Kasumi-1 (cell line): ENCODE measurements at places on chromosomes 6 and 20.

- DNase-seq, result no peak
These were observed 2.1 kb downstream of the COL12A1 start for GRCh38 chr6:75203721-75204120.

DNA sequence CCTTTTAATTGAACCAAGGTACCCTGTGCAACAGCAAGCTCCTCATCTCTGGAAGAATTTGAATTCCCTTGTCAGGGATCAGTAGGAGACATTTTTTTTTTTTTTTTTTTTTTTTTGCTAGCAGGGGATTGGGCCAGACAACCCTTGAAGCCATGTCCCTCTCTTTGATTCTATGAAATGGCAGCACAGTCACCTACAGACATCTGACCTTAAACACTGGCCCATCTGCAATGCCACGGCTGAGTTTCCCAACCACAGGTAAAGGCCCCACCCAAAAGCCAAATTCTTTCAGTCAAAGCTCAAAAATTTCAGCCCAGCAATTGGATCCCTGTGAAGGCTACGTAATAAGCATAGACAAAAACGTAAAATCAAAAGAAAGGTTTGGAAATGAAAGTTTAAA is 94.2 kb downstream of the FYN start:
- no peak for DNase-seq

DNA sequence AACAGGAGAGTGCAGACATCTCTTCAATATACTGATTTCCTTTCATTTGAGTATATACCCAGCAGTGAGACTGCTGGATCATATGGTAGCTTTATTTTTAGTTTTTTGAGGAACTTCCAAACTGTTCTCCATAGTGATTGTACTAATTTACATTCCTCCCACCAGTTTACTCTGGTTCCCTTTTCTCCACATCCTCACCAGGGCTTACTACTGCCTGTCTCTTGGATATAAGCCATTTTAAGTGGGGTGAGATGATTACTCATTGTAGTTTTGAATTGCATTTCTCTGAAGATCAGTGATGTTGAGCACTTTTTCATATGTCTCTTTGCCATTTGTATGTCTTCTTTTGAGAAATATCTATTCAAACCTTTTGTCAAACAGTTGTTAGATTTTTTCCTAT is 64.9 kb upstream of the HMGCLL1 start:
- DNase-seq, result peak; percentile 71

DNA sequence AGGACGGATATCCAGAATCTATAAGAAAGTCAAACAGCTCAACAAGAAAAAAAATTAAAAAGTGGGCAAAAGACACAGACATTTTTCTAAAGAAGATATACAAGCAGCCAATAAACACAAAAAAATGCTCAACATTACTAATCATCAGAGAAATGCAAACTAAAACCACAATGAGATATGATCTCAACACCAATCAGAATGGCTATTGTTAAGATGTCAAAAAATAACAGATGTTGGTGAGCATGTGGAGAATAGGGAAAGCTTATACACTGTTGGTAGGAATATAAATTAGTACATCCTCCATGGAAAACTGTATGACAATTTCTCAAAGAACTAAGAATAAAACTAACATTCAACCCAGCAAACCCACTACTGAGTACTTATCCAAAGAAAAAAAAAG is 23.3 kb upstream of the OSTM1 start:
- no peak for DNase-seq

DNA sequence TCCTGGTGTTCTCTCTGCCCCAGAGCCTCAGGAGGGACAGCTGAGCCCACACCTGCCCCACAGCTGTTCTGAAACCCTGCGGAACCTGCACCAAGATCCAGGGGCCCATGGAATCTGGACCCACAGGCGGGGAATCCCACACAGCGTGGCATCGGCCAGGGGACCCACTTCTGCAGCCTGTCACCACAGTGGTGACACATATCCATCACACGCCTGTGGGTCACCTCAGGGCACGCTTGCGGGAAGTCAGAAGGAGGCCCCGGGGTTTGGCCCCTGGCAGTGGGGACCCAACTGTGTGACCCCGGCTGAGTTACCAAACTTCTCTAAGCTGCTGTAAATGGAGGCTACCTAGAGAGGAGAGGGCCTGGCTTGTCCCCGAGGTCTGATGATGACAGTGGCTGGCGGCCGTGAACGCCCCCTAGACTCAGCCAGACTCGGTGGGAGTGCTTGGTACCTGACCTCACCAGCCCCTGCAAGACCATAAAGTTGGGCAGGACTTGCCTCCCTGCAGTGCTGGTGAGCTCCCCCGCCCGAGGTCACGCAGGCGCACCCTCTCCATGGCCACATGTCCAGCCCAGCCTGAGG is 2.3 kb upstream of the HRH3 start:
- DNase-seq, result no peak

DNA sequence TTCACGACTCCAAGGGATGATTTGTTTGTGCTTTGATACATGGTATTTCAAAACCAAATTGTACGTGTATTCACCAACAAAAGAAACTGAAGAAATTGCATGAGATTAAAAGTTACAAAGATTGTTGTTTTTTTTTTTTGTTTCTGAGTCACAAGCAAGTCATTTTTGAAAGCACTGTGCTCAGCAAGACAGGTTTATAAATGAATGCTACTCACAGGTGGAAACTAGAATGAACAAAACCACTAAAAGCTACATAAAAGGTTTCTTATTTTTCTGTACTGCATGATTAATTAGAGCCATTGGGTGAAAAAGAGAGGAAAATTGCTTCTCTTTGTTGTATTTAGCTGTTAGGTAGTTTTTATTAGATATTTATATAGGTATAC is 90.2 kb upstream of the RIPOR2 start:
- no peak for DNase-seq

- DNase-seq, result no peak
These were observed 2.5 kb downstream of the SCRT2 start for GRCh38 chr20:672963-673602.

GRCh38 chr6:112005013-112005371 is 48.9 kb upstream of the CCN6 start:
- peak; percentile 53 for DNase-seq

DNA sequence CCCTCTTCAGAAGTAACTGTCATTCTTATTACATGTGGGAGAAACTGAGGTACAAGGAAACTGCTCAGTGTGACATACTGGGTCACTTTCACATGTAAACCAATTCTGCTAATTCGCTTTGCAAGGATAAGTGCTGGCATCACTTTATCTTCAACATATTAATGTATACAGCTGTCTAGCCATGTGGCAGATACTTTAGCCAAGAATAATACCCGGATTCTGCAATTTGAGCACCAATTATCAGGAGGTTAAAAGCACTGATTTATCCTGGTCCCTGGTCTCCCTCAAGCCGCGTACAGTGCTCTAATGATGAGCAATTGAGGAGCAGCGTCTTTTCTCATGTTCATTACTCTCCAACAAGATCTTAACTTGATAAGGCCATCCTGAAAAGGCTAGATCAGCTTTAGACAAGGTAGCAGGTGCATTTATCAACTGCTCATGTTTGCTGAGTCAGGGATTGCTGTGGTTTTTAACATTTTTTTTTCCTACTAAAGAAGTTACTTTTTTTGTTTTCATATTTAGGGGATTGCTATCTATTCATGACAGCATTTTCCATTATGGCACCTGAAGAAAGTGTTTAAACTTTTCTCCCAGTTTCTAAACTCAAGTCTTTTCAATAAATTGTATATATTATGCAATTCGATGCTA is 1066.3 kb upstream of the MAP3K7 start:
- no peak for DNase-seq

DNA sequence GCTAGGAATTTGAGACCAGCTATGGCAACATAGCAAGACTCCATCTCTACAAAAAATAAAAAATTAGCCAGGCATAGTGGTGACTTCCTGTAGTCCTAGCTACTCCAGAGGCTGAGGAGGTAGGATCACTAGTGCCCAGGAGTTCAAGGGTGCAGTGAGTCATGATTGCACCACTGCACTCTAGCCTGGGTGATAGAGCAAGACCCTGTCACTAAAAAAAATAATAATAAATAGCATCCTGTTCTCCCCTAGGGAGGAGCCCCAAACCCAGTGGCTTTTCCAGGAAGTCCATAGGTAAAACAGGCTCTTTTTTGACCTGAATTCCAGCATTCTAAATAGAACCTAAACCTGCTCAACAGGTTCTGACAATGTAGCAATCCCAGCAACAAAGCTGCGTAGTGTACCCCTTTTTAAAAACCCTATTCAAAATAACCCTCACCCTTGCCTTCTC is 192.0 kb downstream of the ALDH8A1 start:
- DNase-seq, result no peak

GRCh38 chr6:24664046-24664987 is 2.4 kb downstream of the TDP2 start:
- DNase-seq, result no peak

DNA sequence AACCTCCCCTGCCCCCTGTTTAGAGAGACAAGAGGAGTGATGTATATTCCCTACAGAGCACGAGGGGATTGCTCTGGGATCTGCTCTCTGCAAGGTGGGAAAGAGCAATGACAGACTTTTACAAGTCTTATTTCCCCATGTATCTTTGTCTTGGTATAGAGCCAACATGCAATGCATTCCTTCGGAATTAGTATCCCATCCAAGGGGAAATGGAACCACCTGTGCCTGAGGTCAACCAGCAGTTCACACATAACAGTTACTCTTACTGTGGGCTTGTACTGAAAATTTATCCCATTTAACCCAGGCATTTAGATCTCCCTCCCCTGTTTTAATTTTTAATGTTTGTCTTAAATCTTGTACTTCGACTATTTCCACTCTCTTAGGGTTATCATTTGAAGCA is 250.4 kb downstream of the C6orf118 start:
- no peak for DNase-seq

- no peak for DNase-seq
These were observed 61.7 kb downstream of the MRPL14 start for GRCh38 chr6:44065443-44066140.

DNA sequence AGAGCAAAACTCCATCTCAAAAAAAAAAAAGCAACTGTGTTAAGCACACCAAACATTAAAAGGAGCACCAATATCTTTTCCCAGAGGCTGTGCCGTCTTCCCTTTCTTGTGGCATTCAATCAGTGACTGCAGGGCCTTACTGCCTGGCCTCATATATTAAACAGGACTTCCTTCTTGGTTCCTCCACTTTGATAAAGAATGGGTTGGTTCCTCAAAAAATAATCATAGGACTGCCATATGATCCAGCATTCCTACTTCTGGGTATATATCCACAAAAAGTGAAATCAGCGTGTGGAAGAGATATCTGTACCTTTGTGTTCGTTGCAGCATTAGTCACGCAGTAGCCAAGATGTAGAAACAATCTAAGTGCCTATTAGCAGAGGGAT is 40.3 kb upstream of the GFOD1 start:
- peak; percentile 24 for DNase-seq

GRCh38 chr6:28336284-28337120 is 554 bp upstream of the ZSCAN31 start:
- peak; percentile 76 for DNase-seq

DNA sequence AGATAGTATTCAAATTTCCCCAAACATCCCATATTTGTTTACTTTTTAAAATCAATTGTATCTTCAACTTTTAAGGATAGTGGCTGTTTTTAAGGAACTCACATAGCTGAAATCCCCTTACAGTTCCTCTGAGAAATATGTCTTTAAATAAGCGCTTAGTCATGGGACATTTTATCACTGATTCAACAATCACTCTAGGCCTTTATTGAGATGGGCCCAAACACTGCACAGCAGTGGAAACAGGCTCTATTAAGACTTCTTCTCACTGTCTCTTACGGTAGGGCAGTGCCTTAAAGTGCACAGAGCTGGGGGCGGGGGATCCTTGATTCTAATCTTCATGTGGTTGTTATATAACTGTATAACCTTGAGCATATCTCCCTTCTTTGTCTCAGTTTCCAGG is 59.8 kb upstream of the RREB1 start:
- no peak for DNase-seq

DNA sequence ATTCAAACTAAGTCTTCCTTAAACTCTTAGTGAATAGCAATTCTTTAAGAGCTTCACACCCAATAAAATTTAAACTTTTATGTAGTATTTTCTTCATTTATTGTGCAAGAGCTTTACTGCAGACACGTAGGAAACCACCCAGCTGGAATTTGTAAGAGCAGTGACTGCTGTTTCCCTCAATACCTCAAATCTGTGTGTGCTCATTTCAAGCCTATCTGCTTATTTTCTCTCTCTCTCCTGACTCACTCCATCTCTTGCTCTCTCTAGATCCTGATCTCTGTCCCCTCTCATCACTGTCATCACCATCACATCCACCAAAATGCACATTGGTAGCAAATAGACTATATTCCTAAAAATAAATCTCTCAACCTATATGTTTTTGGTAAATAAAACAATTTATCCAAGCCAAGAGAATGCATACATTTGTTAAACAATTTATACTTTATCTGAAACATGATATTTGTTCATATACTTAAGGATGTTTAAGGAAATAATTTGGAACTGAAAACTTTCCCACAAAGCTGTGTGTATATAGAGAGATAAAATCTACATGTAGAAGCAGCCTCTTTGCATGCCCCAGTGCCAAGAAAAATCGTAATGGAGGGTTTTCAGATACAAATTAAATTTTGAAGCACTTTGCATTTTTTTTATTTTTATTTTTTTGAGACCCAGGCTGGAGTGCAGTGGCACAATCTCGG is 273.0 kb downstream of the TFAP2A start:
- no peak for DNase-seq

DNA sequence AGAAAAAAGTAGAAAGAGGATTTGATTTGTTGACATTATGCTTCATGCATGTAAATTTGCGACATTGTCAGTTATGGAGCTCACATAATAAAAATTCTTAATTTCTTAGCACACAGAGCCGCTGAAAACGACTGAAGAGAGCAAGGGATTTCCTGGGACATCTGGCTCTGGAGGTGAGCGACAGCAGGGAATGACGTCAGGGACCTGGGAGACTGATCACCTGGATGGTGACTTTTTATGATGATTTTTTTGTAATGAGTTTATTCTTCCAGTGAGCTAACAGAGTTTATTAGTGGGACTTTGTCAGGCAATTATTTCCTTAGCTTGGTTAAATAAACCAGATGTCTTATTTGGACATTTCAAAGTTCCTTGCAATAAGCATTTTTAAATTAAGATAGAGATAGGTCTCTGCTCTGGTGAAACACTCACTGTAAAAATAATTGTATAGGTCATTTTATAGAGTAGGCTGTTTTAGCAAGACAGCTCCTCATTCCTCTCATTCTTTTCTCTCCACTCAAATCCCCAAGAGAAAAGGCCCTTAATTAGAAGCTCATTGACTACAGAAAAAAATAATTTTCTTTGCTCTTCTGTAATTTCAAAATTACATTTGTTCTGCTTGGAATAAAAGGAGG is 19.4 kb downstream of the TMEM200A start:
- DNase-seq, result no peak

DNA sequence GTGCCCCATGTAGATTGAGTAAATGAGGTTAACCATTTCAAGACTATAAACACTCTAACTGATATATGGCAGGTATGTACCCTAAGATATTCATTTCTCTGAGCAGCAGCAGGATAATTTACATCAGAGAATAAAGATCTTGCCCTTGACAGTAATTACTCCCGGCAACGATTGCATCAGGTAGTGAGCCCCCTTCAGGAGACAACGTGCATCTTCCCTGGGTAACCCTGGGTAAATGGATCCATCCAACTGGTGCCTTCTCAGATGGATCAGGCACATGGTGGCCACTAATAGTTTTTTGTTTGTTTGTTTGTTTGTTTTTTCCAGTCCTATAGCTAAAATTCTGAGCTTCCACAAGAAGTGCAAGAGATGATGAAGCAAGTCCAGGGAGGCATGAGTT is 469.4 kb upstream of the SLC35B3 start:
- DNase-seq, result peak; percentile 18
